ENCODE measurements at places on chromosomes 11 and 22.

GRCh38 chr22:28992565-28993356 lies 68.9 kb downstream of the C22orf31 start:
- DNase-seq: no peak

DNA sequence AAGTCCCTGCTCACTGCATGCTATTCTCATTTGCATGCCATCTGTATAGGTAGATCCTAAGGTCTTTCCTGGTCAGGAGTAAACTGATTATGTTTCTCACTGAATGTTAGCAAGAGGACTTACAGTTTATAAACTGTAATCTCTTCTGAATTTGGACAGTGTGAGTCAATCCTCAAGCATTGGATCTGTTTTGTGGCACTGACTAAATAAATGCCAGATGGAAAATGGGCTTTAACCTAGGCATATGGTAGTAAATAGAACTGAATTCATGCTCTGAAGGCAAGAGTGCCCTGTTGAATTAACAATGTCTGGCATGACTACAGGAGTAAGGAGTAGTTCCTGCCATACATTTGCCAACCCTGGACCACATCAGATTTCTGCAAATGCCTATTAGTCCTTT lies 11.4 kb downstream of the FAM181B start:
- DNase-seq: no peak

- DNase-seq: no peak
These were observed 18.1 kb downstream of the DRD4 start for GRCh38 chr11:655036-655726.

GRCh38 chr11:75341612-75342011 lies 9.8 kb downstream of the ARRB1 start:
- DNase-seq: no peak

- DNase-seq: no peak
These were observed 113.5 kb upstream of the KIRREL3 start for GRCh38 chr11:127114035-127114434.

GRCh38 chr11:102712137-102712536 lies 6.6 kb upstream of the MMP27 start:
- no peak for DNase-seq

DNA sequence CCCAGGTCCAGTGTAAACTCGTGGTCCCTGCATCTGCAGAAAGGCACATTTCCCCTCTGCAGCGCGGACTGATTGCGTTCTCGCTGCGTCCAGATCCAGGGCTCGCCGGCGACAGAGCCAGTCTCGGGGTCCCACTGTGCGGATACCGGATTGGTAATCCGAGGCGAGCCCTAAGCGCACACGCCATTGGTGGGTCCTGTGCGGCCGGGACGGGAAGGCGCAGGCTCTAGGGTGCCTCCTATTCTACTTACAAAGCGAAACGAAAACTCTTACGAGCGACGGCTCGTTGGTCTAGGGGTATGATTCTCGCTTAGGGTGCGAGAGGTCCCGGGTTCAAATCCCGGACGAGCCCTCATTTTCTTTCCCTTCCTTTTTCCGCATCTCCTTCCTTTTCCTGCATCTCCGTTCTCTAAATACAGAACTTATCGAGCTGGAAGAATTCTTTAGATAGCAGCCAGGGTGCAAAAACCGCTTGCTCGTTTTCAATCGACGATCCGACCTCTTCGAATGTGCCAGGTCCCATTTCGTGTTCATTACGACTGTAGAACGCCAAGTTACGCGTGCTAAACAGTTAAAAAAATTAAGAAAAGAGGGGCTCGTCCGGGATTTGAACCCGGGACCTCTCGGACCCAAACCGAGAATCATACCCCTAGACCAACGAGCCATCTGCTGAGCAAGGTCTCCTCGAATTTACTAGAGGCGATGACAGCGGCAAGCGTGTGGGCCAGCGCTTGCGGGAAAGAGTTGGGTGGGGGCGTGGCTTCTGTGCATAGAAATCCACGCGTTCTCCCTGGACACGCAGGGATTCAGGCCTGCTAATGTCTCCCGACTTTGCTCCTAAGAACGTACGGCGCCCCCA lies 29.2 kb upstream of the WNT11 start:
- peak; percentile 99 for DNase-seq

DNA sequence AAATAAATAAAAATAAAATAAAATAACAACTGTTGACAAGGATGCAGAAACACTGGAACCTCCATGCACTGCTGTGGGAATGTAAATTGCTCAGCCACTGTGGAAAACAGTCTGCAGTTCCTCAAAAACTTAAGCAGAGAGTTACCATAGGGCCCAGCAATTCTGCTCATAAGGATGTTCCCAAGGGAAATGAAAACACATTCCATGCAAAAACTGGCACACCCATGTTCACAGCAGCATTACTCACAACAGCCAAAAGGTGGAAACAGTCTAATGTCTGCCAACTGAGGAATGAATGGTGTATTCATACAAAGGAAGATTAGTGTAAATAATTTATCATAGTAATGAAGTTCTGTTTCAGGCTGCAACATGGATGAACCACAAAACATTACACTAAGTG lies 3.2 kb upstream of the KRTAP5-10 start:
- no peak for DNase-seq

GRCh38 chr11:15476371-15476917 lies 361.7 kb downstream of the INSC start:
- DNase-seq: peak; percentile 73

GRCh38 chr11:119488256-119488995 lies 65.5 kb upstream of the THY1 start:
- no peak for DNase-seq

- no peak for DNase-seq
These were observed 29.4 kb upstream of the SLN start for GRCh38 chr11:107741044-107741823.

DNA sequence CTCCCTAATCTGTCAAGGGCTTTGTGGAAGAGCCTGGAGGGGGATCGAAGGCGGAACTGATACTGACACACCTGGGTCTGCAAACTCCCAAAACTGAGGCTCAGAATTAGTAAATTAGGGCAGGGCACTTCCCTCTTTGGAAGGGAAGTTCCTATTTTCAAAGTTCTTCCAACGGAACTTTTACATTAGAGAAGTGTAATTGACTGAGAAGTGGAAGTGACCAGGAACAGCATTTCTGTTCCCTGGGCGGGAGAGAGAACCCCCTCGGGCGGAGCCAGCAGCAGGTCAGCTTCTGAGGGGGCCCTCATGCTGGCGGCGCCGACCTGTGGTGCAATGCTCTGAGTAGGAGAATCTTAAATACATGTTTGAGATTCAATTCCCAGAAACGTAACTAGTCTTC lies 1.1 kb upstream of the CBL start:
- no peak for DNase-seq

GRCh38 chr11:121889186-121889585 lies 226.8 kb downstream of the BLID start:
- DNase-seq: no peak

GRCh38 chr22:19082793-19083192 lies 39.4 kb downstream of the DGCR2 start:
- no peak for DNase-seq

- no peak for DNase-seq
These were observed 68.1 kb downstream of the CDKN1C start for GRCh38 chr11:2817431-2817830.

DNA sequence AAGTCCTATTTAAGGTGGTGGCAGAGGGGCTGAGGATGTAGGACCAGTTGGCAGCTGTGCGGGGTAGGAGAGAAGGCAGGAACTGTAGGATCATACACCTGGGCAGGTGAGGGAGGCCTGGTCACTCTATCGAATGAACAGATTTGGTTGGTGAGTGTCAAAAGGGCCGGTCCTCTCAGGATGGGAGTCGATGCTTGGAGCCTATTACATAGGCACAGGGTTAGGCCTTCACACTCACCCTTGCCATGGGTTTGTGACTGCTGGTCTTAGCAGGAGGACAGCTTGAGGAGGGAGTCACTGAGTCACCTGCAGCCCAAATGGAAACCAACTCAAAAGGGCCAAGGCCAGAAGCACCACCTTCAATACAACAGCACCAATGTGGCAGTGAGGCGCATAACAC lies 80.2 kb upstream of the NARS2 start:
- no peak for DNase-seq

DNA sequence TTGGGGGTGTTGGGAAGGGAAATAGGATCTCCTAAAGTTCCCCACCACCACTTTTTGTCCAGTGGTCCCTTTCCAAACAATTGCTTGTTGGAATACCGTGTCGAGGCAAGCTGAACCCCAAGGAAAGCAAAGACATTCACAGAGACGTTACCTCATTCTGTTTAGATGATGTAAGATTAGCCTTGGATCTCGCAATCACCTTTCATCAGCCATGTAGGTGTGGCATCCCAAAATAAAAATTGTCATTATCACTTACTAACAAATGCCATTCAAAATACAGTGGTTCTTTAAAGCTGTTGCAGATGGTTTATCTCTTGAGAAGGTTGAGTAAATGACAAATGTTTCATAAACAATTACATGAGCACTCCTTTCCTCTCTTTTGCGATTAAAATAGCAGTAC lies 86.5 kb upstream of the SLC25A18 start:
- DNase-seq: no peak

GRCh38 chr11:36147491-36147890 lies 141.7 kb downstream of the COMMD9 start:
- no peak for DNase-seq

GRCh38 chr22:39706376-39707140 lies 136.0 kb downstream of the CACNA1I start:
- peak; percentile 55 for DNase-seq

DNA sequence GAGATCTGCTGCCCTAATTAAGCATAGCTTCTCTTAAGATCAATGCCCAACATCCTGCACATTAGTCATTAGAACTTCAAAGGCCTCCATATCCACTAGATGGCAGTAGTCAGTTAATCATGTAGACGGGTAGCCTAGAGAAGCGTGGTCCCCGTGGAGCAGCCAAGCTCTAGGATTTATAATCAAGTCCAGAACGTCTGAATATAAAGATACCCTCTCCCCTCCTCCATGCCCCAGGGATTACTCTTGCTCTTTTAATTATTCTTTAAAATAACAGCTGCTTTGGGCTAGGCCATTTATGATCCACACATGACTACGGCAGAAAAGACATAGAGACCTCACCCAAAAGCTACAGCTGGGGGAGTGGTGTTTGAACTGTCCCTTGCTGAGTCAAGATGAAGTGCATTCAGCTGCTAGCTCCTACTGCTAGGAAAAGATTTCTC lies 327.6 kb upstream of the PLET1 start:
- peak; percentile 82 for DNase-seq

DNA sequence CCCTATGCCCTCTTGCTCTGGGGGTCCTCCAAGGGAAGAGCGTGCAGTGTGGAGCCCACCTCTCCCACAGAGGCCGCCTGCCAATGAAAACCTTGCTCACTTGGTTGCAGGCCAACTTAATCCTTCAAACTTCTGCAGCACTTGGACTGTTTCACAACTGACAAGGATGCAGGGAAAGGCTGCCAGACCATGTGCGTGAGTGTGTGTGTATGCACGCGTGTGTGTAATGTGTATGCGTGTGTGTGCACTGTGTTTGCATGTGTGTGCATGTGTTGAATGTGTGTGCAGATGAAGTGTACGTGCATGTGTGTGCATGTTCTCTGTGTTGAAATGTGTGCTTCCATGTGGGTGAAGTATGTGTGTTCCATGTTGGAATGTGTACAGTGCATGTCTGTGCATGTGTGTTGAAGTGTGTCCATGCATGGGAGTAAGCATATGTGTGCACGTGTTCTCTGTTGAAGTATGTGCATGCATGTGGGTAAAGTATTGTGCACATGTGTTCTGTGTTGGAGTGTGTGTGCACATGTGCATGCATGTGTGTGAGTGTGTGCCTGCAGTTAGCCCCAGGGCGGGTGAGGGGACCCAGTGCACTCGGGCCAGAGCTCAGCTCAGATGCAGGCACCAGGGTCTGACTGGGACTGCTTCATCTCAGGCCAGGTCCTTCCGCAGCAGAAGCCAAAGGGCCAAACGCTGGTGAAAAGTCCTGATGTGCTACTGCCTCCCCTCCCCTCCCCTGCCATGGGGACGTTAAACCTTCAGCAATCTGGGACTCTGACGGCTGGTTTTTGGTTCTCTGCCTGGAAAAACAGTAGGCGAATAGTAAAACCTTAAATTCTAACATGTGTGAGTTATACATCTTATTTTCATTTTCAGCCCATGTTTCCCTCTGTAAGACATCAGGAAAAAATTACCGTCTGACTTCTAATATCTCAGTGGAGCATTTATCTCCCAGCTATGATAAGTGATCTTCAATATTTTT lies 72.0 kb downstream of the FLI1 start:
- DNase-seq: no peak

DNA sequence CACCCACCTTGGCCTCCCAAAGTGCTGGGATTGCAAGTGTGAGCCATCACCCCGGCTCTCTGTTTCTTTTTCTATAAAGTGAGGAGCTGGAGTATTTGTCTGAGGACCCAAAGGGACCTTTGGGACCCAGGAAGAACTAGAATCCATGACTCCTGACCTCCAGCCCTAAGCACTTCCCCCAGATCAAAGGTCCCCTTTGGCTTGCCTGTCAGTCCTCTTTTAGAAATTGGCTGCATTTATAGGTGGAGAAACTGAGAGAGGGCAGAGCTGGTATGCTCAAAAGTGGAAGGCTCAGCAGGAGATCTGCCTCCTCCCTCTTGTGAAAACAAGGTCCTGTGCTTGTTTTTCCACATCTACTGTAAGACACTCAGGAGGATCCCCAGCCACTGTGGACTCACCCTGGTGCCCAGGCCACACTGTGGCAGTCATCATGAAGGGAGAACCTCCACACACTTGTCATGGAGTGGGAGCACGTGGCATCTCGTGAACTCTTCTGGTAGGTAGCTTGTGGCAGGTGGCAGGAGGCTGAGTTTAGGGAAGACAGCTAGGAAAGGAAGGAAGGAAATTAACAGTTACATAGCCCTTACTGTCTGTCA lies 12.4 kb upstream of the PLEKHA7 start:
- no peak for DNase-seq

DNA sequence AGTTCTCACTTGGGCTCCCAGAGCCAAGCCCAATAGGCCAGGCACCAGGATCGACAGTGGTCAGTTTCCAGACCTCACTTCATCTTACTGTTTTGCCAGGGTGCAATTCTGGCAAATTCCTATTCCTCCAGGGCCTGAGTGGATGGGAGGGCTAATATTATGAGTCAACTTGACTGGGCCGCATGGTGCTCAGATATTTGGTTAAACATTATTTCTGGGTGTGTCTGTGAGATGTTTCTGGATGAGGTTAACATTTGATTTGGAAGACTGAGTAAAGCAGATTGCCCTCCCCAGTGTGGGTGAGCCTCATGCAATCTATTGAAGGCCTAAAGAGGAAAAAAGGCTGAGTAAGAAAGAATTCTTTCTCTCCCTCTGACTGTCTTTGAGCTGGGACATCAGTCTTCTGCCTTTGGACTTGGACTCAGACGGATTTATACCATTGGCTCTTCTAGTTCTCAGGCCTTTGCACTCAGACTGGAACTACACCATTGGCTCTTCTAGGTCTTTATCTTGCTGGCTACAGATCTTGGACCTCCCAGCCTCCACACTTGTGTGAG lies 132.9 kb upstream of the ZBED5 start:
- no peak for DNase-seq

All from retina (tissue), 1 donor.